ENCODE measurements at places on chromosomes 12 and 14.

DNA sequence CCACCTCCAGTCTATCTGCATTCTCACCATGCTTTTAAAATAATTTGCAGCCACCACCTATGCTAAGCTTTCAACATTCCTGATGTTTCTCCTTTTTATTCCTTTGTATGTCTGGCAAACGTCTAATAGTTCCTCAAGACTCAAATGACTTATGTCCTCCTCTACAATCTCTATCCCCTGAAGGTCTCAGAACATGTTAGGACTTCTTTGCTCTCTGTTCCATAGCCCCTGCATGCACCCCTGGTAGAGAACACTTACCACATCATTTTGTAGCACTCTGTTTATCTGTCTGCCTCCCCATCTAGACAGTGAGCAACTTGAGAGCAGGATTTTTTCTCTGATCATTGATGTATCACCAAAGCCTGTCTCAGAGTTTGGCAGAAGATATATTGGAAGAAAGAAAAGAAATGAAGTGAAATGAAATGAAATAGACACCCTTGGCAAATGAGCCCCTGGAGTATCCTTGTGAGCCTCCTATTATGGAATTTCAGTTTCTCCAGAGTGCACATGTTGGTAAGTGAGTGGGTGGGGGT, 1231.2 kb upstream of the FLRT2 start:
- DNase-seq: no peak

GRCh38 chr12:49689237-49689636, 18.0 kb downstream of the FMNL3 start:
- no peak for DNase-seq

- DNase-seq: no peak
Measured at GRCh38 chr12:113758165-113758924, 207.8 kb downstream of the RBM19 start.

GRCh38 chr14:32925439-32925838, 13.2 kb upstream of the NPAS3 start:
- DNase-seq: no peak

GRCh38 chr14:96055065-96055752, 16.0 kb downstream of the C14orf132 start:
- DNase-seq: no peak
